ENCODE measurements at places on chromosomes 6 and 20. TPM values are rescaled to one million over a fixed set of nuclear protein-coding genes. Genes with fewer than 3 reads are reported as not detected.

GRCh38 chr20:60591172-60591799, 633.1 kb downstream of the CDH26 start:
- no peak for DNase-seq

GRCh38 chr6:35128042-35128441, 13.1 kb downstream of the TCP11 start:
- no peak for DNase-seq

LY6G5C gene
- total RNA-seq, result 1.9 TPM

THBD gene
- 49.6 TPM for total RNA-seq
